Inflammatory macrophage treated with lipopolysaccharide for 1 hour (primary cell): ENCODE measurements at places on chromosomes 1 and 21.

DNA sequence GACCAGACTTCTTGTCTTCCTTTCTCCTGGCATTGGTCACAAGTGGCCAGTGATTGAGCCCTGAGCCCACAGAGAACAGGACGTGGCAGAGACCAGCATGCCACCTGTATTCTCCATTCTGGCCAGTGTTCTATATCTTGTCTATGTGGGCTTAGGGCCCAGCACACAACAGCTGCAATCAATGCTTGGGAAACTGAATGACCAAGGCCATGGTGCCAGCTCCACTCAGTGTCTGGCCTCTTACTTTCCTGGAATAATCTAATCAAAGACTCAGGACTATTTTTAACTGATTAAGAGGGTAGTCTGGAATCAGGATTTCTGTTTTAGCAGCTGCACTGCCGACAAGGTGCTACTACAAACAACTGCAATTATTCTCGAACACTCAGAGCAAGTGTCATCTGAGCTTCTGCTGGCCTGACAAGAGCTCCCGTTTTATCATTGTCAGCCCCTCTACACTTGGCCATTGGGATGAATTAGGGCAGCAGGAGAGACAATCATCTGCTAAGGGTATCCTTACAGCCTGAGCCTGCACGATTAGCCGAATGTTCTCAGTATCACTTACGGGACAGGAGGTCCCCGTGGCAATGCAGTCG lies 74.4 kb upstream of the GRIK3 start:
- no peak for DNase-seq

- DNase-seq, result peak; percentile 51
Measured at GRCh38 chr1:87208931-87209330, 119.7 kb upstream of the LMO4 start.

DNA sequence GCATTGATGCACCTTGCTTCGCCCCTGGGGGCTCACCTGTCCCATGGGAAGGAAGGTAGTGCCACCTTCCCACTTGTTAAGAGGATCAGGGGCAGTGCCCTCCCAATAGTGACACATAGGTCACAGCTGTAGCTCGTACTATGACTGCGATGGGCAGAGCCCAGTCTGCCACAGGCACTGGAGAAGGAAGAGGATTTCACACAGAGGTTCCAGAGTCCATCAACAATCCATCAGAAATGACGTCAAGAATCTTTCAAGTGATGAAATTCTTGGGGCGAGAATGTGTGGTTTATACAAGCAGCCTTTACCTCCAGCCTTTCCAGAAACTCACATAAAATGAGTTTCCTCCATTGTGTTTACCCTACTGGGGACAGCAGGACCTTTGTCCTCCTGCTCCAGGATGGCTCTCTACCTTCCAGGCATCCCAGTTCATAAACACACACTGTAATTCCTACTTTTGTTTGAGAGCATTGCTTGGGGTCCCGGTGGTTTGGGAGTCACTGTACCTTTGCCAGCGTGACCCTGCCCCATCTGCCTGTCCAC lies 260.6 kb upstream of the VAMP3 start:
- no peak for DNase-seq

DNA sequence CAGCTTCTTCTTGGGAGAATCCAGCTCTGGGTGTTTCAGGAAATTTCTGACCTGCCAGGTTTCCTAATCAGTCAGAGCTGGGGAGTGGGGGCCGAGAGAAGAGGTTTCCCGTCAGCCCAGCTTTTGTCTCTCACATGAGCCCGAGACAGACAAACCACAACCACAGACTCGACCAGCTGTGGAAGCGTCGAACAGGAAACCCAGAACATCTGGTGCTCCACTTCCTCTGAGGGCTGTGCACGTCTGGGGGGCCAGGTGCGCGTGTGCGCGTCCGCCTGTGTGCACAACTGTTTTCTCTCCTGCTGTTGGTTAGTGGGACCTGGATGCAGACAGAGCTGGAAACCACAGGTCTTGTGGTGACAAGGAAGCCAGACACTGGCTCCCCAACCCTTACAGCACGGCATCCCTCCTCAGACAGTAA lies 113.0 kb upstream of the SLC25A33 start:
- DNase-seq, result no peak

GRCh38 chr21:42668298-42668992 lies 15.0 kb downstream of the PDE9A start:
- no peak for DNase-seq

- no peak for DNase-seq
Measured at GRCh38 chr1:171488190-171488929, 3.0 kb downstream of the PRRC2C start.

GRCh38 chr1:87103074-87103473 lies 188.6 kb downstream of the HS2ST1 start:
- DNase-seq, result no peak

GRCh38 chr1:106038260-106038659 lies 1018.2 kb upstream of the PRMT6 start:
- no peak for DNase-seq

GRCh38 chr1:181936768-181937581 lies 124.5 kb downstream of the ZNF648 start:
- no peak for DNase-seq

DNA sequence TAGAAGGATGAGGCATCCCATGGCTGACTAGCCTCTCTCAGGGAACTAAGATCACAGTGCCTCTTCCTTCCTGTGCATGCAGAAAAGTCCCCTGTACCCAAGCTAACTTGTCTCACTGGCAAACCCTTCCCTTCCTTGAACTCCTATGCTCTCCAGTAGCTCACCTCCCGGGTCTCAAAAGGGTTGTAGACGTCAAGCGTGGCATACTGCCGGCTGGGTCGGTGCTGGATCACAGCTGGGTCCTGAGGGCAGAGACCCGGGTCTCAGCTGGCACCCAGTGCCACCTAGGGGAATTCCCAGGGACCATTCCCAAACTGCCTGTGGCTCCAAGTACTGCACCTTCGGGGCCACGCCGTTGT lies 688 bp downstream of the SCAMP3 start:
- DNase-seq, result peak; percentile 25

- DNase-seq, result no peak
Measured at GRCh38 chr1:9126511-9126910, 2.4 kb downstream of the GPR157 start.

DNA sequence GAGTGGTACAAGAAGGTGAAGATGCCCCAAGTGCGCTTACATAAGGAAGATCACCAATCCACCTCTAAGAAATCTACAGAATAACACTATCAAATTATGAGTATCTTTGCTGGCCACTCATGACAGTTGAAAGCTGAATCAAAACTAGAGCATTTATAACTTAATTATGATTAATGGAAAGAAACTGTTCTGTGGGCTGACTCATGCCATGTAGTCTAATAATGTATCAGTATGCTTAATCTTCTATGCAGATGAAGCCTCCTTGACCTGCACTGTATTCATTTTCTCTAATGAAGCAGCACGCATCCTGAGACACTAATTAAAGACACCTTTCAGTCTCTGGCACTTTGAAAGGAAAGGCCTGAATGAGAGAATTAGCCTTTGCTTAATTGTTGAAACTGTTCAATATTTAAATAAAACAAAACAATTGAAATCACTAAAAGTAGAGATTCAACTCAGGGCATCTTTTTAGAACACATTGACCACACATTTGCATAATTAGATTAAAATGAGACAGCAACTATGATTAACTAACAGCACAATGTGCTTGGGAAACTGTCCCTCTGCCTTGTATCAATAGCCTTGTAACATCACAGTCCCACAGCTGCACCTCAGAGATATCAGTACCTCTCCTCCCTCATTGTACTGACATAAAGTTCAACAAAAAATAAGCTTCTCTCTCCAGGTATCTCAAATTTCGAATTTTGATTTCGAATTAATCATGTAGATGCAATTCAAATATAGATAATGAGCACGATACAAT lies 105.6 kb downstream of the NTPCR start:
- DNase-seq, result no peak

GRCh38 chr1:244918421-244919319 lies 54.3 kb upstream of the HNRNPU start:
- peak; percentile 19 for DNase-seq

DNA sequence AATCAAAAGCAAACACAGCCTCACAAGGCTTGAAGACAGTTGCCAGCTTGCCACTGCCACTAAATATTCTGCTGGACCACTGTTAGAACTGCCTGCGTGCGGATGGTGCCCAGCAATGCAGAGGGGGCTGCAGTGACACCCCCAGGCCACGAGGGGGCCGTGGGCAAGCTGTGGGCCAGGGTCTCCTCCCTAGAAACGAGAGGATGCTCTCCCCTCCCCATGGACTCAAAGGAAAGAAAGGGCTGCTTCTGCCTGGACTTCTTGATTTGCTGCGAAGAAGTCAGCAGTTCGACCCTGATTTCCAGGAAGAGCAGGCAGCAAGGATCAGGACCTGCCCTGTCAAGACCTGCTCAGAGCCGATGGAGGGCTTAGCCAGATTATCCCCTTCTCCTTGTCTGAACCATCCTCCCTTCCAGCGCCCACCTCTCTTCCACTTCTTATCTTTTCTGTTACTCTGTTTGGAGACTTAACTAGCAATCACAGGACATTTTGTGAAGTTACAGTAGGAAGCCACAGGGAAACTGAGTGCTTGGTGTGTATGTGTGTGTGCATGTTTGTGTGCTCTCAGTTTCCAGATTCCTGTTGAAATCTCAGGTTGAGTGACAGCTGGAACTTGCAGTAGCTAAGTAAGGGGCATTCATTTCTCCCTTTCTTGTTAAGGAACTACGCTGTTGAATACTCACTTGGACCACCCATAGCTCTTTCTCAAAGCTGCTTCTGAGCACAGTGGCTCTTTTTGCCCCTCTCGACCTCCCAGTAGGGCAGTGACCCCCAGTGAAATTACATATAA lies 2.7 kb downstream of the MAN1C1 start:
- no peak for DNase-seq

DNA sequence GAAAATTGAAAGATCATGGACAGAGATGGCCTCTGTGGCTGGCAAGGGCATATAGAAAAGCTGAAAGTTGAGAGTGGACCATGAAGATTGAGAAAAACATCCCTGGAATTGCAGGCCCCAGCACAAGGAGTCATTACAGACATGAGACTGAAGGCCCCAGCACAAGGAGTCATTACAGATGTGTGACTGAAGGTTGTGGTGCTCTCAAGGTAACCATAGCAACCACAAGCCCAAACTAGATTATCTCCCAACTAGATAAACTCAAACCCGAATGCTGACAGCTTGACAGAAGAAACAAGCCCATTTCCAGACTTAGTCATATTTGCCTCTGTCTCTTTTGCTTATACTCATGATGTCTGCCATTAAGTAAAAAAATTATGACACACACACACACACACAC lies 1252.1 kb upstream of the ADGRL4 start:
- DNase-seq, result no peak

- DNase-seq, result no peak
Measured at GRCh38 chr1:37028981-37029617, 5.2 kb downstream of the GRIK3 start.

GRCh38 chr1:20484519-20485462 lies 1.2 kb downstream of the CAMK2N1 start:
- DNase-seq, result no peak

- DNase-seq, result peak; percentile 23
Measured at GRCh38 chr1:208423526-208423925, 179.3 kb upstream of the PLXNA2 start.

DNA sequence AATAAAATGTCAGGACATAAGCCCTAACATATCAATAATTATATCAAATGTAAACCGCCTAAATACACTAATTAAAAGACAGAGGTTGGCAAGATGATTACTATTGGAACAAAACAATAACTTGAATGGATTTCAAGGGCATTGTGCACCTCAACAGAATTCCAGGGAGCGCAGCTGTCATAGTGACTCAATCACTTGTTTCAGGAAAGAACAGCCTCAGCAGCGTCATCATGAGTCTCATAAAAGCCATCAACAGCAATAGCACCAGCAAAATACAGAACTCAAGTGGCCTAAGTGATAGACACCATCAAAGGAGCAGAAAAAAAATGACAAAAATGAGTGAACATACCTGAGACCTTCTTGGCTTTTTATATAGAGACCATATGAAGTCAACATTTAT lies 632.7 kb upstream of the NR5A2 start:
- DNase-seq, result no peak
